ENCODE measurements at places on chromosomes 1 and 21.

- no peak for DNase-seq
Observed at GRCh38 chr1:24925082-24925779, 4.8 kb downstream of the RUNX3 start.

DNA sequence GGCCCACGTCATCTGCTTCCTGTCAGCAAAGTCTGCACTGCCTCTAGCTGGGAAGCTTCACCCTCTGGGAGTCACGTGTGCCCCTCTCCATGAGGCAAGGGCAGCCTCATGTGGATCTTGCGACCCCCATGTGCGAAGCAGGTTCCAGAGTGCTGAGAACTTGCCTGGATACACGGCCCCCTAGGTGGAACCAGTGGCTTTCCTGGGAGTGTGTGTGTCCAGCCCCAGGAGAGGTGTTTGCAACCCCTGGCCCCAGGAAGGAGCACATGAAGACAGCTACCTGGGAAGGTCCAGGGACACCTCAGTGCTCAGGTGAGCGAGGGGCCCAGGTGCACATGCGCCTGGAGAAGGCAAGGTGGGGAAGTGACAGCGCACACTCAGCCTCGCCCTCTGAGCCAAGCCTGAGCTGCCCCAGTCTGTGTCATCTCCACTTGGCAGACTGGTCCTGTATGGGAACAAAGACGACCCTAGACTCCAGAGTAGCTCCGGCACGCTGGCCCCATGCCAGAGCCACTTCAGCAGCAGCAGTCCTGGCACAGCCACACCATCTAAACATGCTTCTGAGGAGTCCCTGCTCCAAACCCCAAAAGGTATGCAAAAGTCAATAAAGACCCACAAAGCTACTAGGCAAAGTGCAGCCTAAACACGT, 8.9 kb downstream of the LSS start:
- DNase-seq, result no peak

DNA sequence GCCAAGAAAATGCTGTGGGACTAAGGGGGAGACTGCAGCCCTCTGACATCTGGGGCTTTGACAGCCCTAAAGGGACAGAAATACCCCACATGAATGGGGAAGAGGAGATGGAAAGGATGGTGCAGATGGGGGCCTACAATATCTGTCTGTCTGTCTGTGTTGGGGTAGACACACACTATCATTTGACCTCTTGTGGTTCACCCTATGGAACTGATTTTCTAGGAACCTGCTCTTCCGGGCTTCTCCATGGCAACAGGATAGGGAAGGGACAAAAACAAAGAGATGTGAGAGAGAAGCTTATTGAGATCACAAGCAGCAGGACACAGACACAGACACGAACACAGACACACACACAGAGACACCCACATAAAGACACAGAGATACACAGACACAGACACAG, 17.1 kb downstream of the KIF21B start:
- DNase-seq, result no peak

DNA sequence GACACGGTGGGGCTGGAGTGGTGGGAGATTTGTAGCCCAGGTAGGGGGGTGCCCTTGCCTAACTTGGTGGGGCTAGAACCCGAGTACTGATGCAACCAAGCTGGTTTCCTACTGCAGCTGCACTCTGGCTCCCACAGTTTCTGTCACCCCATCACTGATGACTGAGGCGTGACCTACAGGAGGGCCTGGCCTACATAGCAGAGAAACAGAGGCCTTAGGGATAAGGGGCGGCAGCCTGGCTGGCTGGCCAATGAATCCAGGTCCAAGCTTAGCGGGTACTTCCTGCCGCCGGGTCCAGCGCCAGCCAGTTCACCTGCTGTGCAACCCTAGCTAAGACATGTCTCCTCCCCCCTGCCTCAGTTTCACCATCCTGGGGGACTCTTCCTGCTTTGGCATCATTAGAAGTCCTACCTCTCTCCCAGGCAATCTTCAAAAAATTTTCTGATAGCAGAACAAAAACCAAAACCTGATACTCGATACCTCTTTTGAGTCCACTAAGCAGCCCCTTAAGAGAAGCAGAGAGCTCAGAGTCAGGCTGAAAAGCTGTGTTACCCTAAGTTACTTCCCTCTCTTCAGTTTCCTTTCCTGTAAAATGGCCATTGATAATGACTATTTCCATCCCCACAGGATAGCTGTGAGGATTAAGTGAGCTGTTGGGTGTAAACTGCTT, 27.3 kb upstream of the RNF19B start:
- DNase-seq, result no peak

DNA sequence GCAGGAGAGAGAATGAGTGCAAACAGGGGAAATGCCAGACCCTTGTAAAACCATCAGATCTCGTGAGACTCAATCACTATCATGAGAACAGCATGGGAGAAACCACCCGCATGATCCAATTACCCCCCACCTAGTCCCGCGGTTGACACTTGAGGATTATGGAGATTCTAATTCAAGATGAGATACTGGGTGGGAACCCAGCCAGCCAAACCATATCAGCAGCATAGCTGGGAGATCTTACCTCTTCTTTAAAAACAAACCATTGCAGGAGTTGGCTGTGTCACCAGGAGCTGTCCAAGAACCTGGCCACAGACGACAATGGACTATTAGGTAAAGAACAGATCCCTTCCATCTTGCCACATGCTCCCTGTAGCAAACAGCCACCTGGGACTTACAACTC, 422.7 kb downstream of the MATN1 start:
- peak; percentile 52 for DNase-seq

GRCh38 chr1:228369608-228370438, 36.8 kb downstream of the TRIM11 start:
- DNase-seq, result no peak

GRCh38 chr1:42533101-42533863, 70.2 kb downstream of the CCDC30 start:
- DNase-seq, result no peak

GRCh38 chr1:100358210-100358609, 5.9 kb downstream of the CDC14A start:
- no peak for DNase-seq

DNA sequence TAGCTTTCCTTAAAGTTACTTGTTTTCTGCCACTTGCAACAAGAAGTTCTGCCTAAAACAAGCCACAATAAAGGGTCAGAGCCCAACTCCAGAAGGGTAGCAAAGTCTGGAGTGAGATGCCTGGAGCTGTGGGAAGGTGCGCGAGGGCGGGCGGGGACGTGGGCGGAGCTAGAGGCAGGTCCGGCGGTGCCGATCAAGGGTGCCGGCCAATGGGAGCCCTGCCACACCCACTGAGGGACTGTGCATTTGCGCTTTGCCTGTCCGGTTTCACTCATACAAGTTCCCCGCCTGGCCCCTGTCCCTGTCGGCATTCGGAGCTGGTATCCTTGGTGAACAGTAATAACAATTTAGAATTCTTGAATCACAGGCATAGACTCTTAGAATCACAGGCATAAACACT, 732.4 kb downstream of the MATN1 start:
- DNase-seq, result peak; percentile 58

DNA sequence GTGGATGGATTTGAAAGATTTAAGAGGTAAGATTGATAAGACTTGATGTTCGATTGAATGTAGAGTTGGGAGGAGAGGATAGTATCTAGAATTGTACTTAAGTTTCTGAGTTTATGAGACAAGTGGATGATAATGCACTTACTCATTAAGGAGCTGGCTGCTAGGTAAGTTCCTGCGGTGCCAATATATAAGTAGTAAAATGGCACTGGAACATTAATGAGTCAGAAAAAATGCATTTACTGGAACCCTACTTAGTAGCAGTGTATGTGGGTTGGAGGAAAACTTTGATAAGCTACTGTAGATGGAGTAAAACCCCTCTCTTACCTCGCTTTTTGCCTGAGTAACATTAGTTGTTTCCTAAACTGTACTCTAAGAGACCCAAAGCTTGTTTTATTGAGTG, 68.2 kb downstream of the ZFYVE9 start:
- DNase-seq, result no peak

DNA sequence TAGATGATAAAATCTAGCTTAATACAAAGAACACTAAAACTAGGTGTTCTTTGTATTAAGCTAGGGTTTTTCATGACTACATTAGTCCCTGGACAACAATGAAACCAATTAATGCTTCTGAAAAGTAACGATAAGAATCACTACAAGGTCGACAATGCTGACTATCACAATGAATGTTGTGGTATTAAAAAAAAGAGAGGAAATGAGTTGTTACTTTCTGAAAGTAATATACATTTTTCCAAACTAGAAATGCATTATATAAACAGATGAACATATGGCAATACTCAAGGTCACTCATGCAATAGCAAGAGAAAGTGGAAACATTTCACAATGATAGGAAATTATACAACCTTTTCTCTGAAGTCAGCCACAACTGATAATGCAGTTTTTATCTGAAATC, 19.0 kb downstream of the DPH5 start:
- no peak for DNase-seq

DNA sequence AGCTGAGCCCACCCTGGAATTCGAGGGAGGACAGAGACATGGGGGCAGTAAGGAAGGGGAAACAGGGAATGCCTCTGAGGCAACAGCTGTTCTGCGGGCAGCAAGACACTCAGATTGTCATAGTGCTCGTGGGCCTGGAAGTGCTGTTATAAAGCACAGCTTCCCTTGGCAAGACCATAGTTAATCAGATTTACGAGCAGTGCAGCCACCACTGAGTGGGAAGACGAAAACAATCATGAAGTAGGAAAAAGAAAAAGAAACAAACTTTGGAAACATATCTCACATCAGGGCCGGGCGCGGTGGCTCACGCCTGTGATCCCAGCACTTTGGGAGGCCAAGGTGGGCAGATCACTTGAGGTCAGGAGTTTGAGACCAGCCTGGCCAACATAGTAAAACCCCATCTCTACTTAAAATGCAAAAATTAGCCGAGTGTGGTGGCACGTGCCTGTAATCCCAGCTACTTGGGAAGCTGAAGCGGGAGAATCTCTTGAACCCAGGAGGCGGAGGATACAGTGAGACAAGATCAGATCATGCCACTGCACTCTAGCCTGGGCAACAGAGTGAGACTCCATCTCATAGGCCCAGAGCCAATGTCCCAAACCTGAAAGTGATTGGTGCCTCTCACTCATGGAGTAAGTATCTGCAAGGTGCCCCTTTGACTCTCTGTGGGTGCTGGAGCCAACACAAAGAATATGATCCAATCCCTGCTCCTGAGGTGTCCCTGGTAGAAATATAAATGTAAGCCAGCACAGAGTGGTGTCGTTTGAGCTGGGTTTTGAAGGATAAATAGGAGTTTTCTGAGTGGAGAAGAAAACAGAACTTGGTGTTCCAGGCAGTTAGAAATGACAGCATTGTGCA, 55.6 kb upstream of the GPR153 start:
- DNase-seq, result no peak

GRCh38 chr1:117698398-117699160, 92.7 kb downstream of the TENT5C start:
- DNase-seq, result no peak

DNA sequence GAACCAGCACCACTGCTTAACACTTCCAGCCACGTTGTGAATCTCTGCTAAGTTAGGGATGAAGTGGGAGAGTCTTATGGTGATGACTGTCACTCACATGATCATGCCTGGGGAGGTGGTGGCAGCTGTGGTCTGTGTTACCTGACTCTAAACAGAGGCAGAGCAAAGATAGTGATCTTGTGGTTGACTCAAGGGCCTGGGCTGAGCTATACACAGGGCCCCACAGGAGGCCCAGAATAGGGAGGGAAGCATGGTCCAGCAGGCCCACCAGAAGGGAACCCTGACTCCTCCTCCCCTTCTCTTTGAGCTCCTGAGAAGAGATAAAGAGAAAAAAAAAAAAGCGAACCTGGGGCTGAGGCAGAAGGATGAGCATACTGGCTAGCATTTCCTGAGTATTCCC, 55.0 kb downstream of the PLXNA2 start:
- no peak for DNase-seq

DNA sequence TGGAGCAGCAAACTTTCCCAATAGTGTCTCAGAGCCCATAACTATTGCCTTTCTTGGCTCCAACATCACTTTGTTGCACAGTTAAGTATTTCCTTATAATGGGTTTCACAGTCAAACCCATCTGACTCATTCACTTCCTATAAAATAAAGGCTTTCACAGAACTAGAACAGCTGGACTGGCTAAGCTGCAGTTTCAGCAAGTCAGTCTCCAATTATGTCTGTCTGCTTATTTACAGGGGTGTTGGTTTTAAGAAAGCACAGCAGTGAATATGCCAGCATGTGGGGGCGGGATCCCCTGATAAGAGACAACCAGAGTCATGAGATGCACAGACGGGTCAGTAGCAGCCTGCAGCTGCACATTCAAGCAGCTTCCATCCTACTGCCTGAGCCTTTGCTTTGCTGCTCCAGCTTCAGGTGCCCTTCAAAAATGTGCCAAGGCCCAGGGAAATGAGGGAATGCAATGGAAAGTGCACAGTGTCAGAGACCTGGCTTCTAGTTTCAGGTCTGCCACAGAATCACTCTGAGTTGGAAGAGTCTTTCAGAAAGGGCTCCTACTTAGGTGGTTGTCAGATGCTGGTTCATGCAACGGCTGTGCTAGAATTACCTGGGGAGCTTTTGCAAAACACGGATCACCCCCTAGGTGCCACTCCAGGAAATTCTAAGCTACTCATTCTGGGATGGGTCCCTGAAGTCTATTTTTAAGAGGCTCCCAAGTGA, 24.8 kb downstream of the RNF19B start:
- no peak for DNase-seq

- no peak for DNase-seq
Observed at GRCh38 chr21:35223480-35224156, 174.5 kb upstream of the RUNX1 start.

- DNase-seq, result no peak
Observed at GRCh38 chr21:34690041-34690792, 21.4 kb downstream of the CLIC6 start.

- no peak for DNase-seq
Observed at GRCh38 chr1:66090859-66091457, 298.3 kb downstream of the PDE4B start.

- no peak for DNase-seq
Observed at GRCh38 chr1:15134285-15134684, 19.3 kb upstream of the TMEM51 start.

DNA sequence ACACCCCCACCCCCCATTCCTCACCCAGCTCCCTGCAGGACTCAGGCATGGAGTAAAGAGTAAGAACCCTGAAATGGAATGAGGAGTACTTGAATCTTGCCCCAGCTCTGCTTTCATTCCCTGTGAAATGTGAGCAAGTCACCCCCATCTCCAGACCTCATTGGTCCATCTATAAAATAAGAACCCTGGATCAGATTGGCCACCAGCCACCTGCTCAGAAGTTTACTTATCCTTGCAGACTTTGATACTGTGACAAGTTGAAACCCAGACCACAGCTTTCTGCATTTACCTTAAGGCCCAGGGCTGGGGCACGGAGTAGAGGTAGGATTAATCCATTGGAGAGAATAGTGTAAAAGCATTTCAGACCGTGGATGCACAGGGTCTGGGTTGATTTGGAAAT, 2.2 kb downstream of the KISS1 start:
- DNase-seq, result no peak

GRCh38 chr1:19254416-19254815, 2.8 kb downstream of the MRTO4 start:
- no peak for DNase-seq

GRCh38 chr1:64886877-64887276, 79.5 kb downstream of the JAK1 start:
- no peak for DNase-seq

- no peak for DNase-seq
Observed at GRCh38 chr1:39681294-39681693, 9.4 kb upstream of the NT5C1A start.

Data from coronary artery (tissue), 2 donors.